ENCODE measurements at places on chromosomes 2 and 18.

DNA sequence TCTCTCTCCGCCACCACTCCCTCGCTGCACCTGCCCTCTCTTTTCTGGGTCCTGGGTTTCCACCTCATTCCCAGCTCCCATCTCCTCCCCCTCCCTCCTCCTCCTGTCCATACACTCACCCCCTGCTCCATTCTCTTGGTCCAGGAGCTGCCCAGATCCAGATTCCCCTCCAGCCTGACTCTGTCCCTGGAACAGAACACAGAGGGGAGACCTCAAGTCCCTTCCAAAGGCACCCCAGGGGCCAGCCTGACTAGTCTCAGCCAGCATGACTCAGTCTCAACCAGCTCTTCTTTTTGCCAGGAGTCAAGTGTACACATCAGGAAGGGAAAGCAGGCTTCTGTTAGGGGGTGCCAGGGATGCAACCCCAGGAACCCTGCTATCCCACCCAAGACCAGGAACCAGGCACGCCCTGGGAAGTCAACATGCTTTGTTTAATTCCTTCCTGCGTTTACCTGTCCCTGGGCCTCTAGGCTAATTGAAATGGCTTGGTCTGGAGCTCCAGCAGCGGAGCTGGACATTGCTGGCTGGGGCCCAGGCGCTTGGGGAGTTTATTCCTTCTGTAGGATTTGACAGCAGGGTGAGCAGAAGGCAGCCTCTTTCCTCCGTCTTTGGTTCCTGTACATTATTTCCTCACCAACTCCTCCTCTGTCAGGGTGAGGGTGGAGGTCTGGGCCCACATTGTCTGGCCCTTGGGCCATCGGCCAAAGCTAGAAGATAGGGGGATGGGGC, 28.4 kb upstream of the SELENOI start:
- no peak for DNase-seq

GRCh38 chr2:79981316-79981715, 323.2 kb downstream of the LRRTM1 start:
- DNase-seq: no peak

DNA sequence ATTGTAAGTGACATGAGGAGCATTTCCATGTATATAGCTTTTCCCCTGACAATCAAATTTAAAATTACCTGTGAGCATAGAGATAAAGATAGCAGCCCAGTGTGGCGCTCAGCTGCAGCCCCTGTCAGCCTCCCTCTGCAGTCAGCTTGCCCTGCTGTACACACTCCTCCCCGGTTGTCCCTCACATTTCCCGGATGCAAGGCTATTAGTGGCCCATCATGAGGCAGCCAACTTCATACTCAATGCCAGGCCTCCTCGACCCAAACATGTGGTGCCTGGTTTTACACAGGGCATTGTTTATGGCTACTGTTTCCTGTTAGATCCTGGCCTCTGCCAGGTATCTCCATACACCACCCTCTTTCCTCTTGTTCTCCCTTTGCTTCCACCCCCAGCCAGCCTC, 116.1 kb upstream of the SH3BP4 start:
- DNase-seq: no peak

DNA sequence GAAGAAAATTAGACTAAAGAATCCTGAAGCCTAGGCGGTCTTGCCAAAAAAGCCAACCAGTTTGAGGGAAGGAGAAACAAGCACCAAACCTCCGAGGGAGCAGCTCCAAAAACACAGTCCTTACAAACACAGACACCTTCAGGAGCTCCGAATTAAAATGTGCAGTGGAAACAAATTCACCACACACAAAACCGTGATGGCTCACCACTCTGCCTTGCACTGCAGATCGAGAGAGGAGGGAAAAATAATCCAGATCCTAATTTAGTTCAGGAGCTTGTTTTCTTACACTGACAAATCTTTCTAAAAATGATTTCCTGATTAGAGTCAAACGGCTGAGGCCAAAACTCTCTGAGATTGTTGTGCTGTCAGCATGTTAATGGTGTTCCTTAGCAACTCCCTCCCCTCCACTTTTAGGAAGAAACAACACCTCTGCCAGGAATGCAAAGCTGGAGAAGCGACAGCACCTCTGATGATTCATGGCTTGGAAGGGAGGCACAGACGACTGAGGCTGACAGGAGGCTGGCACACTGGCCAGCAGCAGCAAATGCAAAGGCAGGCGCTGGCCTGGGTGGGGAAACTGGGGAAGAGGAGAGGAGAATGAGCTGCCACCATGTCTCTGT, 249.4 kb upstream of the KLHL29 start:
- DNase-seq: no peak

GRCh38 chr2:186426153-186427016, 59.7 kb upstream of the ZC3H15 start:
- no peak for DNase-seq

DNA sequence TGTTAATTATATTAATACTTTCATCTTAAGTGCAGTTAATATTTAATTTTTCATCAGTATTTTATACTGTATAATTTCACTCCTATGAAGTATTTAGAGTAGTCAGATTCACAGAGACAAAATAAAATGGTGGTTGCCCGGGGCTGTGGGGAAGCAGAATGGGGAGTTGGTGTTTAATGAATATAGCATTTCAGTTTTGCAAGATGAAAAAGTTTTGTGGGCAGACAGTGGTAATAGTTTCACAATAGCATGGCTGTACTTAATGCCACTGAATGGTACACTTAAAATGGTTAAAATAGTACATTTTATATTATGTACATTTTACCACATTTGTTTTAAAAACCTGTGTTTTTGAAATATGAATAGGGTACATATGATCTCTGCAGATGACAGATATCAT, 31.2 kb downstream of the CFAP221 start:
- no peak for DNase-seq

DNA sequence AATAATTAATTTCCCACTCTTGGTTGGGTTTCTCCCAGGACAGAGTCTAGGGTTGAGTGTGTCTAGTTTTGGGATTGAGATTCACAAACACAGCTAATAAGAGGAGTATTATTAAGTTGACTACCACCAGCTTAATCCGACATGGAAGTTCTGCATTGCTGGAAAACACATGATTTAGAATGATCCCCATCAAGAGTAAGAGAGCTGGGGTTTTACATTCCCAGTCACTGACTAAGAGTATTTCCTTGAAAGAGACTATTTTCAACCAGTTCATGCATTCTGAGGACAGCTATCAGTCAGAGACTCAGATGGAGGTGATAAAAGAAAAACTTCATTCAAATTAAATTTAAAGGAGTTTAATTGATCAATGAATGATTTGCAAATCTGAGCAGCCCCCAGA, 334.6 kb upstream of the LRATD1 start:
- no peak for DNase-seq

DNA sequence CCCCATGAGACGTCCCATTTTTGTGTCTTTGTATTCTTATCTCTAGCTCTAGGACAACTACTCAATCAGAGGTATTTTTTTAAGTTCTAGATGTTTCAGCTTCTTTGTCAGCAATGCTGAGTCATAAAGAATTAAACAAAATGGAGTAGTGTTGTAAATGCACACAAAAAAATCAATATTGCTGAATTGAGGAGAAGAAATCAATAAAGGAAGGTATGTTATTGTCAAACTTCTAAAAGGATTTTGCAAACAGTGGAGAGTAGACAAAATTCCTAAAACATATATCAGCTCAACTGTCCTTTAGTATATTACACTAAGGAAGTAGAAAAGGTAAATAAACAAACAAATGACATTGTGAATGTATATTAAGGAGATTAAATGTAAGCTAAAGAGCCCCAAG, 726.1 kb upstream of the NRXN1 start:
- DNase-seq: no peak

DNA sequence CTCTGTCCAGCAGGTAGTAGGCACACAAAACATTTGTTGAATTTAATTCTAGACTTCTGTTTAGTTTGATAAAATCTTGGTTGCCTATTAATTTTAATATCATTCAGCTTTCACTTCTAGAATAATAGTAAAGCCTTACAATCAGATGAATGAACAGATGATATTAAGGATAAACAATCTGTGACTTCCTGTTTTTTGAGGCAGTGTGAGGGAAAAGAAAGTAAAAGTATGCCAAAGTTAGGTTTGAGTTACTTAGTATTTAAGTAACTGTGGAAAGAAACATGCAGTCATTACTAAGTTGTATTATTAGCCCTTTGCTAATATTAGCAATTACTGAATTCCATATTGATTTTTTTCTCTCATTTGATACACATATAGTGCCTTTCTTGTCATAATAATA, 31.5 kb downstream of the EPB41L5 start:
- DNase-seq: no peak

DNA sequence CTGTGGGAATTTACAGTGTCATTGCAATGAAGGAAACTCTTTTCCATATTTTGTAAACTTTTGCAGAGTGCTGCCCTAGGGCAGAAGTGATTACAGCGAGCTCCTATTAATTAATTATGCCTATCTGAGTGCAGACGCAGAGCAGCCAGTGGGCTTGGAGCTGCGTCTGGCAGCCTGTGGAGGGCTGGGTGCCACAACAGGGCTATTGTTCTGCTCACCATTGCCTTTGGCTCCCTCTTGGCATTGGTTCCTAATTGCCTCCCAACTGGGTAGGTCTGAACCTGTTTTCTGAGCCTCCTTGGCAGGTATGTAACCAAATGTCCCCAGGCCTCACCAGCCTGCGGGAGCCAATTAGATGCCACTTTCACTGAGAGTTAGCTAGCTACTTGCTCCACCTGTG, 25.6 kb upstream of the ITGB6 start:
- no peak for DNase-seq

DNA sequence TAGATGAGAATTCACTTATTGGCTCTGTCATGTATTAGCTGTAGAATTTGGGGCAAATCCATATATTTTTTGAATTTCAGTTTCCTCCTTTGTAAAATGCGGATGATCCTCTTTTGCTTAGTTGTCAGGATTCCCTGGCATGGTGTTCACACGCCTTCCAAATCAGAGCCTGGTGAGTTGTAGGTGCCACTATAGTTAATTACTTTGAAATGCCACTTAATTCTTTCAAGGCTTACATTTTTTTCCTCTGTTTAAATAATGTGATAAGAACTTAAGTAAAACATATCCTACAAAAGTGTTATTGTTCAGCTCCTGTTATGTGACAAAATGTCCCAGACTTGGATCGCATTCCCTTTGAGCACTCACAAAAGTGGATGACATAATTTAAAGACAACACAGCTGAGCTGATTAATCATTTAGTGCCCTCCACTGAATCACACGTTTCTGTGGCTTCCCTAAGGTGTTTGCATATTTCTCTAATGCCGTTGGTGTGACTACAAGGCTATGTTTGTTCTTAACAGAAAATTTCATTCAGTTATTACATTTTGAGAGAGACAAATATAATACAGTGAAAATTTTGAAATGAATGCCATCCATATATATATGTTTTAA, 471.2 kb upstream of the CHST9 start:
- no peak for DNase-seq

GRCh38 chr2:173588931-173589369, 234.3 kb downstream of the CDCA7 start:
- no peak for DNase-seq

DNA sequence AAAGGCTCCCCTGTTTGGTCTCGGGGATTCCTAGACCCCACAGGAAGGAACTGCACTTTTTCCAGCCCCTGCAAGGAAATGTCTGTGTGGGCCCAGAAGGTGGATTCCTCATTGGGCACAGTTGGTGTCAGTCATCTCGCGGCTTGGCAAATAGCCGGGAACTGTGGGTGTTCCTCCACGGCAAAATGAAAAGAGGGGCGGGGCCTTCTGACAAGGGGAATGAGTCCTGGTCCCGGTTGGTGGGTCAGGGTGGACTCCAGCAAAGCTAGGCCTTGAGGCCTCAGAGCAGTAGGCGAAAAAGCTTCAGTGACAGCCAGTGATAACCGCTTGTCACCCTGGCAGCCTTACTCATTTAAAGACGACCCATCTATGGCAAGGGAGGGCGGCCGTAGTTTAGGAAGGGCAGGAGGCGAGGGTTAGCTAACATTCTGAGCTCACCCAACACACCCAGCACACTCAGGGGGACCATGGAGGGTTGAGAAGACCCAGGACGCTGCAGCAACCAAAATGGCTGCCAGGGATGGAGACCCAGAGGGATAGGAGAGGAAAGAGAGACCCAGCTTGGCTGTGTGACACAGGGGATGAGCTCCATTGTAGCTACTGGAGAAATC, 16.5 kb downstream of the SLC4A3 start:
- DNase-seq: no peak

DNA sequence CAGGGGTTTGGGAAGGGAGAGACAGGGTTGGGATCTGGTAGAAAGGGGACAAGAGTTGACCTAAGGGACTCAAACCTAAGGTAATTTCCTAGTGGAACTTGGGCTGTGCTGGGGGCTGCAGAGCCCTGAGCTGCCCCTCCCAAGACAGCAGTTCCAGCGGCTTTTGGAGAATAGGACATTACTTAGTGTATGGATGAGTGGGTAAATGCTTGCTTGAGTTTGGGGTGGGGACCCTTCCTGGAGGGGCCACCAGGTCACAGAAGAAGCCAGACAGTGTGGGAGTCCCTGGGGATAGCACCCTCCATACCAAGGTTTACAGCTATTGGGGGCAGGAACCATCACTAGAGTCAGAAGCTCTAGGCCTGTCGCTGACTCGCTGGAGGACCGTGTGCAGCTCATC, 111.5 kb downstream of the CAPN13 start:
- DNase-seq: no peak

DNA sequence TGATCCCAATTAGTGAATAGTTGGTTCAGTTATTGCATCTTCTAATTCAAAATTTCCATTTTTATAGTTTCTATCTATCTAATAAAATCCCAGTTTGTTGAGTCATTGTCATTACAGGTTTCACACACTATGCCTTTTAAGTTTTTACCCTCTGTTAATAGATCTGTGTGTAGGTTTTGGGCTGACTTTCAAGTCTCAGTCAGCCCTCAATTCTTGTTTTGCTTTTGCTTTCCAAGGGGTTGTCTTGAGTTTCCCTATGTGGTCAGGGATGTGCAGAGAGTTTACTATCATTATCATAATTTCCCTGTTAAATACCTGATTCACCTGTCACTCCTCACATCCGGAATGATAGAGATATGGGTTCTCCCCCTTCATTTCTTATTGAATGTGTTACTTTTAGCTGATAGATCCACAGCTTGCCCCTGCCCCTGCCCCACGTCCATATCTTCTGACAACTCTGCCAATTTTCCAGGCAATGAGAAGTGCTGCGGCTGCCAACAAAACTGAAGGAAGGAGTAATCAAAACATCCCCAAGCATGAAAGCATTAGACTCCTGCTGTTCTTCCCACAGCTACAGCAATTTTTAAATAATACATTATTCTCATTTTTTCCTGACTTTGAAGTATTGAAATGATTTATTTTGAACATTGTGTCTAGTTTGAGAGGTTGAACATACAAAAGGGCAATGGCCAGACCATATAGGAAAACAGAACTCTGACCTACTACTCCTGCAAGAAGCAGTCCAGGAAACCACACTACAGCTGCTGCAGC, 1064.8 kb downstream of the SUCLG1 start:
- no peak for DNase-seq

Measured in stimulated activated CD4-positive, alpha-beta T cell treated with anti-CD3 and anti-CD28 coated beads, TNF-alpha, amount 100 ng/mL, for 48 hours (primary cell).